ENCODE measurements at places on chromosomes 16 and 17.

GRCh38 chr16:12235110-12235509 is 258.6 kb downstream of the SNX29 start:
- DNase-seq, result no peak

DNA sequence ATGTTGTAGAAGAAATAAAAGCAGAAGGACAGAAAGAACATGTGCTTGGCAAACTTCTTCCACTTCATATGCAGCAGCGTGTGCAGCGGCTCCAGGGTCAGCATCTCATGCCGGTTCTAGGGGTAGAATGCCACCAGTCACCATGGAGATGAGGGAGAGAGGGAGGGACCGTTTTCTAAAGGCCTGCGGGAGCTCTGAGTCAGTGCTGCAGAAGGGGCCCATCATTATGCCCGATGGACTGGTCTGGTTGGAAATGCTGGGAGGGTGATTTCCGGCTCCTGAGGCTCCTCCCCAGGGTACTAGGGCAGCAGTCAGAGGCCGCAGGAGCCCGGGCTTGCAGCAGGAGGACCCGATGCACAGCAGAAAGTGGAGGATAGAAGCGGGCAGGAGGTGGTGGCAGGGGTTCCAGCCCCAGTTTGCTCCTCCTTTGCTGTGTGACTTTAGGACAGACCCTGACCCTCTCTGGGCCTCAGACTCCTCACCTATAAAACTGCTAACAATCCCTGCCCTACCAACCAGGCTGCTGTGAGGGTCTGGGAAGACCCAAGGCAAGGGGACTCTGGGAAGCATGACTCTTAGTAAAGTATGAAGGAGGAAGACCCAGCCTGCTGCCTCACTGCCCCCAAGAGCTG is 28.6 kb downstream of the TRPV3 start:
- DNase-seq, result no peak

GRCh38 chr17:34639706-34640425 is 60.5 kb downstream of the TMEM132E start:
- DNase-seq, result no peak

- DNase-seq, result no peak
Observed at GRCh38 chr16:2194166-2194834, 2.1 kb downstream of the CASKIN1 start.

GRCh38 chr17:48484256-48484655 is 46.6 kb downstream of the HOXB1 start:
- no peak for DNase-seq

DNA sequence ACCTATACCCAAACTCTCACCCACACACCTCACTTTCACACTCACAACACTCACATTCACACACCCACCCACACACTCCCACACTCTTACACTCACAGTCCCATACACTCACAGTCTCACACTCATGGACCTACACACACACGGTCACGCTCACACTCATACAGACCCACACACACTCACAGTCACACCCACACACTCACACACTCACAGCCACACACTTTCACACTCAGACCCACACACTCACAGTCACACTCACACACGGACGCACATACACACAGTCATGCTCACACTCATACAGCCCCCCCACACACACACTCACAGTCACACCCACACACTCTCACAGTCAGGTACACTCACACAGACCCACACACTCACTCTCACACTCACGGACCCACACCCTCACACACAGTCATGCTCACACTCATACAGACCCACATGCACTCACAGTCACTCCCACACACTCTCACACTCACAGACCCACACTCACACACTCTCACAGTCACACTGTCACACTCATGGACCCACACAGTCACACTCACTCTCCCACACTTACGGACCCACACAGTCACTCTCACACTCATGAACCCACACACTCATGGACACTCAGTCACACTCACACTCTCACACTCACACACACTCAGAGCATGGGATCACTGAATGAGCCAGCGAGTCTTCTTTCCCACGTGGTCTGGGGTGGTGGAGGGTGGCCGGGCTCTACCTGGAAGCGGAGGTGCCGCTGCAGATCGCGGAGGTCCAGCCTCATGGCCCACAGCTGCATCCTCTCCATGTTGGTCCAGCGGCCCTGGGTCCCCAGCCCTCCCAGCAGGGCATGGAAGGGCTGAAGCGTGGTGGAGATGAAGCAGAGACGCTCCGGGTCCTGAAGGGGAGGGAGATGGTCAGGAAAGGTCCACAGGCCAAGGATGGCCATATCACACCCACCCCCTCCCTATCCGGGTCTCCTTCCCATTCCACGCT is 5.1 kb downstream of the IL27 start:
- no peak for DNase-seq

GRCh38 chr17:63714550-63715277 is 14.8 kb upstream of the LIMD2 start:
- DNase-seq, result no peak

GRCh38 chr17:62076864-62077788 is 12.0 kb upstream of the MED13 start:
- DNase-seq, result no peak

- no peak for DNase-seq
Observed at GRCh38 chr17:61065263-61065773, 334.3 kb upstream of the TBX2 start.

- no peak for DNase-seq
Observed at GRCh38 chr16:49601576-49601975, 228.0 kb downstream of the C16orf78 start.

DNA sequence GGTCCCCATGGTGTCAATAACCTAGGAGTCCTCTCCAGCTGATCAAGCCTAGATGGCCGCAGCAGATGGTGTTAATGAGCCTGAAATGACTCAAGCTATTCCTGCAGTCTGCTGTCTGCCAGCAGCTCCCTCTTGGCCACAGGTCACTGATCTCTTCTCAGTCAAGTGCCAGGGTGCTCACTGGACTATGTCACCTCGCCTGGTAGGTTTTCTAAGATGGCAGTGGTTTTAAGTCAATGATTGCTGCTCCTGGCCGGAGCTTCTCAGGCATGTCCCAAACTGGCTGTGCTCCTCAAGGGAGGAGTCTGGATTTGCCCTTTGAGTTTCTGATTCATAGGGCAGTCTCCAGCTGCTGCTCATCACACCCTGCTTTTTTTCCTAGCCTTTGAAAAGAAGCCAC is 58.6 kb upstream of the SHISA6 start:
- DNase-seq, result no peak

- no peak for DNase-seq
Observed at GRCh38 chr16:13781575-13782338, 138.2 kb upstream of the ERCC4 start.

- DNase-seq, result no peak
Observed at GRCh38 chr17:42685831-42686230, 3.5 kb downstream of the CNTNAP1 start.

GRCh38 chr16:69138608-69139007 is 6.2 kb downstream of the UTP4 start:
- DNase-seq, result no peak

- DNase-seq, result no peak
Observed at GRCh38 chr16:87076950-87077749, 240.0 kb downstream of the C16orf95 start.

GRCh38 chr16:76653390-76654026 is 376.3 kb downstream of the CNTNAP4 start:
- DNase-seq, result peak; percentile 73

DNA sequence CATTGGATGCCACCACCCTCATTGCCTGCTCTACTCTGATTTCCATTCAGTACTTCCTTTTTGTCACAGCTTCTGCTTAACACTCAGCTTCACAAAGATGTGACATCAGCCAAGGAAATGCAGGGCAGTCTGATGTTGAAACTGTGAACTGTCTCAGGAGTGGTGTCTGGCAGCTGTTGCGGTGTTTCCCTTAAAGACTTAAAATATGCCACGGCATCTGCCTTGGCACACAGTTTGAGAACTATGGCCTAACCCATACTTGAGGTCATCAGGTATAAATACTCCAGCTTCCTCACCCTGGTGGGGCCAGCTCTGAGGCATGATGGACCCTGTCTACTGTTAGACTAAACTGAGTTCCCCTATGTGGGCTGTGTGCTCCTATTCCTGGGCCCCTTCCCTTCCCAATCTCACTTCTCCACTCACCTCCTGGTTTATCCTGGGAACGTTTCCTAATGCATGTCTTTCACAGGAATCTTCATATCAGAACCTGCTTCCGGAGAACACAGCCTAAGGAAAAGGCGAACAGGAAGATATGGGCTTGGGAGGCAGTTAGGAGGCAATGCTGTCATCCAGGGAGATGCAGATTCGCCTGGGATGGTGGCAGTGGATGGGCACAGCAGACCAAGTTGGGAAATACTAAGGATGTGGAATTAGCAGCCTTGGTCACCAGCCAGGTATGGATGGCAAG is 96.5 kb downstream of the WSCD1 start:
- no peak for DNase-seq

- no peak for DNase-seq
Observed at GRCh38 chr16:30605158-30605557, 5.0 kb downstream of the ZNF689 start.

Data from NCI-H2081 (cell line).